ENCODE measurements at places on chromosomes 1 and 21. TPM values are rescaled to one million over a fixed set of nuclear protein-coding genes. Genes with fewer than 3 reads are reported as not detected.

MRTO4 gene
- 14.8 TPM for total RNA-seq

KIAA0040 gene
- 57.0 TPM for total RNA-seq

RYR2 gene
- 3.6 TPM for total RNA-seq

DHDDS gene
- total RNA-seq = 32.4 TPM

ITLN2 gene
- total RNA-seq = not detected

RGS1 gene
- 94.0 TPM for total RNA-seq

VCAM1 gene
- total RNA-seq = 423 TPM

CDCA8 gene
- 1.6 TPM for total RNA-seq

ALG14 gene
- 6.0 TPM for total RNA-seq

RNU1-2 gene
- under 0.01 TPM for total RNA-seq

CD164L2 gene
- not detected for total RNA-seq

EXO5 gene
- 8.8 TPM for total RNA-seq

SLC45A1 gene
- 2.4 TPM for total RNA-seq

SPRR4 gene
- total RNA-seq = not detected

SLC2A5 gene
- total RNA-seq = 5.6 TPM

- DNase-seq = no peak
Measured at GRCh38 chr1:90782046-90782445, 64.9 kb upstream of the BARHL2 start.

DNA sequence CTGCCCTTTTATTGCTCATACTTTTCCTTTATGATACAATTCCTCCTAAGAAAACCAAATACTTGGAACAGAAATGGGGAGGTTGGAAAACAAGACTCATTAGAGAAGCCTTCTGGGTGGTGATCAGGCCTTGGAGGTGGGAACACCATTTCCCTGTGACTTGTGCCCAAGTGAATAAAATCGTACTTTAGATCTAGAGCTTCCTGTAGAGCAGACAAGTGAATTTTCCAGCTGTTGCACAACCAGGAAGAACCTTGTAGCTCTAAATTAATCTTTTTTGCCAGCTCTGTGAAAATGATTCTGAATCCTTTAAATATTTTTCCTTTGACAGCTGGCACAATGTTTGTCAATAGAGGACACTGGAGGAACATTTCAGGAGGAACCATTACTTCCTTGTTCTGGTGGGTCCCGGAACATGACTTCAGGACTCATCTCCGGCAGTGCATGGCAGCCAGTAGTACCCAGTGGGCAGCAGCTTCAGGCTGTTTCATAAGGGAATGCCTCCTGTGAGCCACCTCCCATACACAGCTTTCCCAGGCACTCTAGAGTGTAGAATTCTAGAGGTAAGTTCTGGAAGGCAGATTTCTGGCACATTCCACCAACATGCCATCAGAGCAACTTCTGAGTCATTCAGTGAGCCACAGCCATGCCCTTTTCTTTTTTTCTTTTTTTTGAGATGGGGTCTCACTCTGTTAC is 5.5 kb upstream of the SNAPIN start:
- no peak for DNase-seq

GRCh38 chr1:208479435-208479834 is 235.3 kb upstream of the PLXNA2 start:
- DNase-seq = no peak

- DNase-seq = no peak
Measured at GRCh38 chr21:25615880-25616279, 8.6 kb upstream of the MRPL39 start.

- DNase-seq = no peak
Measured at GRCh38 chr1:145757420-145757819, 38.1 kb downstream of the CD160 start.

DNA sequence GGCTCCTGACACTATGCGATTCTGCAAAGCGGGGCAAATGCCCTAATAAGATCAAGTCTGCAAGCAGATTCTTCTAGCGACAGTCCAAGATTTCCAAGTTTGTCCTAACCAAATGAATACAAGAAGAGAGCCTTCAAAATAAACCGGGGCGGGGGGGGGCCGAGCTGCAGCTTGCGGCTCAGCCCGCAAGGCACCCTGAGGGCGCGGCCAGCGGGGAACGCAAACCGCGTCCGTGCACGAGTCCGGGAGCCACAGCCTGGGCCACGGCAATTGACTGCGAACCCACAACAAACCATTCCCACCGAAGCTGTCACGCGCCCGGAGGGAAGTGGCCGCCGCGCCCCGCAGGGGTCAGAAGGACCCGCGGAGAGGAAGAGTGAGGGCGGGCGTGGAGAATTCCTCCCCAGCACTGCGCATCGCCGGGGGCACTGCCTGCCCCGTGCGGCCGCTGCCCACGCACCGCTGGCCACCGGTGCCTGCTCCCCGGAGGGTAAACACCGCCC is 687 bp downstream of the TGFBR3 start:
- DNase-seq = peak; percentile 87

GRCh38 chr1:32759997-32760623 is 57.0 kb downstream of the YARS1 start:
- DNase-seq = no peak

GRCh38 chr21:41483415-41483814 is 24.5 kb downstream of the TMPRSS2 start:
- peak; percentile 11 for DNase-seq

DNA sequence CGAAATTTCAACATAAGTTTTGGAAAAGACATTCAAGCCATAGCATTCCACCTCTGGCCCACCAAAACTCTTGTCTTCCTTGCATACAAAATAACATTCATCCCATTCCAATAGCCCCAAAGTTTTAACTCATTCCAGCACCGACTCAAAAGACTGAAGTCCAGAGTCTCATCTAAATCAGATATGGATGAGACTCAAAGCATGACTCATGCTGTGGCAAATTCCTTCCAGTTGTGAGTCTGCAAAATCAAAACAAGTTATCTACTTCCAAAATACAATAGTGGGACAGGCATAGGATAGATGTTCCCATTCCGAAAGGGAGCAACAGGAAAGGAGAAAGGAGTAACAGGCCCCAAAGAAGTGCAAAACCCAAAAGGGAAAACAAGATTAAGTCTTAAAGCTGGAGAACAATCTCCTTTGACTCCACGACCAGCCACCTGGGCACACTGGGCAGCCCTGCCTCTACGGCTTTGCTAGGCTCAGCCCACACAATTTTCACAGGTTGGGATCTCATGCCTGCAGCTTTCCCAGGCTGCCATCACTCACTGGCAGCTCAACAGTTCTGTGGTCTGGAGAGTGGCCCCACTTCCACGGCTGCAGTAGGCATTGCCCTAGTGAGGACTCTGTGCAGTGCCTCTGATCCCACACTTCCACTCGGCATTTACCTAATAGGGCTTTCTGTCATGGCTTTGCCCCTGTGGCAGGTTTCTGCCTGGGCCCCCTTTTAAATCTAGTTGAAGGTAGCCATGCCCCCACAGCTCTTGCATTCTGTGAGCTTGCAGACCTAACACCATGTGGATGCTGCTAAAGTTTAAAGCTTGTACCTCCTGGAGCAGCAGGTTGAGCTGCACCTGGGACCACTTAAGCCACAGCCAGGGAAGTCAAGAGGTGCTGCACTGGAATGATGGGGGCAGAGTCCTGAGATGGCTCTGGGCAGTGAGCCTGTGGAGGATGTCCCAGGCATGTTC is 51.0 kb downstream of the RUNX3 start:
- no peak for DNase-seq

GRCh38 chr1:57959531-57960241 is 535.8 kb upstream of the DAB1 start:
- DNase-seq = no peak

DNA sequence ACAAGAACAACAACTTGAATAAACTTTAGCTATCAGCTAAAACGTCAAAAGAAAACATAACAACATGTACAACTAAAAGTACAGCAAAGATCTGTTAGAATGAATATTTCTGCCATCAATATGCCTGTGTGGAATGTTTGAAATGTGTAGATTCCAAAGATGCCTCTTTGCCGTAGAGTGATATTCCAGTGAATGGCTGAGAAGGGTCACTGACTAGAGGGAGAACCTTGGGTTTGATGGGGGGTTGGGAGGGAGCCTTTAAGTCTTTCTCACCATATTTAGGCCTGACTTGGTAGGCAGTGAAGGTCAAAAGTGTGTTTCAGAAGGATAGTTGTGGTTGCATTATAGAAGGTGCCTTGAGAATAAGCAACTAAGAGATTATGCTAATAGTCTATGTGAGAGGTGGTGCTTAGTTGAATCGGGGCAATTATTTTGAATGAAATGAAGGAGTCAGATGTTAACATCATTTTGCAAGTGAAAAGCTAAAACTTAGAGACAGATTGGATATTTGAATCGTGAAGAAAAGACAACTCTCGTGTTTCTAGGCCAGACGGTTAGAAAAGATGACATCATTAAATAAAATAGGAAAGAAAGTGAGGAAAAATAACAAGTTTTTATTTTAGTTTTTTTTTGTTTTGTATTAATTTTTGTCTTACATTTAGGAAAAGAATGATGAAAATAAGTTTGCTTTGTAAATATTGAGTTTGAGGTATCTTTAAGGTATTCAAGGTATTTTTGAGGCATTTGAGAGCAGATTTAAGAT is 53.8 kb downstream of the PLA2G4A start:
- no peak for DNase-seq

DNA sequence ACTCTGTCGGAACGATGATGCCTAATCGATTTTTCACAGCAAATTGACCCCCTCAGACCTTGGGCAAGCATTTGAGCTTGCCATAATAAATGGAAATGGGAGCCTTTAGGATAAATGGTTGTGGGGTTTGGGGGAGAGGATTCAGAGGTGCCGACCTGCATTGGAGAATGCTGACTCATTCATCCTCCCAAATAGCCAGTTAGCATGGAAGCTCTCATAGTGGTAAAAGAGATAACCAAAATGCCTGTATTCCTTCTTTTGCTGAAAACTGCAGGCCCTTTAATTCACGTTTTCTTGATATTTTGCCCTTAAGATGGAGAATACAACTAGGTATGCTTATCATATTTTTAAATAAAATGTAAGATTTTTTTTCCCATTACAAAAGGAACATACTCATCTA is 392.6 kb upstream of the DEPDC1 start:
- DNase-seq = no peak

GRCh38 chr1:22639286-22639685 is 2.9 kb downstream of the C1QA start:
- DNase-seq = no peak

- DNase-seq = no peak
Measured at GRCh38 chr1:53060579-53060978, 1.4 kb upstream of the PODN start.

DNA sequence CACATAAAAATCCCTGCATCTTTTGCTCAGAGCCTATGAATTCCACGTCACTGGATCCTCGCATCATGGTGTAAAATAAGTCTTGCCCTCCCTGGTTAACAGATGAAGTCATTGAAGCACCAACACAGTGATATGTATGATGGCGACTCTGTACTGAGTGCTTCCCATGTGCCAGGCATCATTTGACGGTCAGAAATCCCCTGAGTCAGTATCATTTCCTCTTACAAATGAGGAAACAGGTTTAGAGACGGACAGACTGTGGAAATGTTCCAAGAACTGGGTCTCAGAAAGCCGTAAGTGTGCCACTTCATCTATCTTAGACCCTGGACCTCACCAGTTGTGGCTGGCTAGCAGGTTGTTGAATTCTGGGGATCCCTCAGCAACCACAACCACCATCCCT is 5.1 kb upstream of the OLFML2B start:
- no peak for DNase-seq

DNA sequence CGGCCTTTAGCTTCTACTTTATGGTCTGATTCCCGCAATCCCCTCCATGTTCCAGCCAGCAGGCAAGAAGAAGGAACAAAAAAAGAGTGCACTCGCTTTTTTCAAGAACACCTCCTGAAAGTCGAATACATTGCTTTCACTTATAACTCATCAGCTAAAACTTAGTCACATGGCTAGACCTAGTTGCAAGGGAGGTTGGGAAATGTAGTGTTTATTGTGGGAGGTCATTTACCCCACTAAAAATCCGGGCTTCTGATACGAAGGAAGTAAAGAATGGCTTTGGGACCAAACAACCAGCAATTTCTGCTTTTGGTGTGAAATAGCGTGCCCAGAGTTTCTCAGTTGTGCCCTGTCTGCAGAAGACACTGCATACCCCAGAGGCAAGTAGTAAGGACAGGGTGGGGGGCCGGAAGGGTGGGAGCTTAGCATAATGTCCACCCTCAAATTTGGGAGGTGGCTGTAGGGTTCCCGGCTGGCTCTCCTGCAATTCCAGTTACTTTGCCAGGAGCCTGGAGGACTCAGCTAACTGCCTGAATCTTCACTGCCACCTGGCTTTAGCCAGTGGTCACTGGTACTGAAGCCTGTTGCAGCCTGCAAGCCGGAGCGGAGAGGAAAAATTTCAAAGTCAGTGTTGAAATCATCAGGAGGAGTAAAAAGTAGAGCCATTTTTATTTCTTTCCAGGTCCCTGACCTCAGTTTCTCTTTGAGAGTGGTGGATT is 57.7 kb upstream of the F3 start:
- DNase-seq = no peak

DNA sequence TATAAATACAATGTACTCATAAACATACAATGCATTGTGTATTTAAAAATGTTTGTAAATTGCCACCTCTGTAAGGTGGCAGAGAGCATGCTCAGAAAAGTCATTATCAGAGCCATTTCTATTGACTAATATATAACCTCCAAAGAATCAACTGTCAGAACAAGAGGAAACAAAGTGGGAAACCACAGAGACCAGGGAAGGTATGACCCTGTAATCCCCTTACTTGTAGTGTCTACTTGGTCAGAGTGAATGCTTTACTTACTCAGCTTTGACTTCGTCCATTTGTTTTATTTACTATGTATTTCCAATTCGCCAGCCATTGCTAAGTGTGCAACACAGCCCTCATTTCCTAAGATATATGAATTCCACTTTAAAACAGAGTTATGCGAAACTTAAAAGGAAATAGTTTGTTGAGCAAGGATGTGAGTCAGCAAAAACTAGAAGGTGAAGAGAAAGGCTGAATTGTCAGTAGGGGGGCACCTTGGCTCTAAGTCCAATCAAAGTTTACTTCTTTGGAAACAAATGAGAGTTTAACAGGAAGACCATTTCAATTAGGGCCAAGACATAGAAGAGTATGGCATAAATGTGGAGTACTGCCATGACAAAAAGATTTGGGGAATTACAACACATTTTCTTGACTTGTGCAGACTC is 671.7 kb upstream of the PTBP2 start:
- DNase-seq = no peak

DNA sequence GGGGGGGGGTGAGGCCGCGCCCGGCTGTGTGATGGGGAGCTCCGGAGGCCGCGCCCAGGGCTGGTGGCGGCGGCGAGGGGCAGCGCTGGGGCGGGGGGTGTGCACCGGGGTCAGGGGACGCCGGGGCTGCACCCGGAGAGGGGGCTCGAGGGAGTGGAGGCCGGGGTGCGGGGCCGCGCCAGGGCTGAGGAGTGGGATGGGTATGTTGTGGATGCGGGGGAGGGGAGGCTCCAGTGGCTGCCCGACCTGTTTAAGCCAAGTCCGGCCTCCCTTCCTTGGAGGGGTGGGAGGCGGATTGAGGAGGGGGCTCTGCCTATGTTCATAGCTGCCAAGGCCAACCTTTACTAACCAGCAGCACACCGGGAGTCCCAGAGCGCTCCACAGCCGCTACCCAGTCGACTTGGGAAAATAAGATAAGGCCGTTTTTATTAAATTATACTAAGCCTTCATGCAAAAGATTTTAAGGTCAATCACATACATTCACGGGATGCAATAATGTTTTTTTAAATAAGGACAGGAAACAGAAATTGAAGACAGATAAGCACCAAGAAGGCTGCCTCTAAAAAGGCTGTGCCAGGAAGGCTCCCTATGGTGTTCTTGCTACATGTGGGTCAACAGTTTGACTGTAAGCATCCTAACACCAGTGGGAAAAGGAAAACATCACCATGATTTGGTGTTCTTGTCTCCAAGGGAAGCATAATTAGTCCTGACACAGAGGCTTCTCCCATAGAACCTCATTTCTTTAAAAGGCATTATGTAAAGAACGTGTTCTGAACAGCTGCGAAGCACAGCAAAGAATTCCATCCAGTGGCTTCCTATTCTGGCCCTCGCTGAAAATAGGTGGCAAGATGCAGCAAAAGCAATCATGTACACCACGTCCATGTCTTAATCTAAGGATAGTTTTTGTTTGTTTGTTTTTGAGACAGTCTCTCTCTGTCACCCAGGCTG is 626 bp upstream of the HLCS start:
- peak; percentile 90 for DNase-seq

All from spleen (tissue), 13 donors.